ENCODE measurements at places on chromosomes 1 and 21.

DNA sequence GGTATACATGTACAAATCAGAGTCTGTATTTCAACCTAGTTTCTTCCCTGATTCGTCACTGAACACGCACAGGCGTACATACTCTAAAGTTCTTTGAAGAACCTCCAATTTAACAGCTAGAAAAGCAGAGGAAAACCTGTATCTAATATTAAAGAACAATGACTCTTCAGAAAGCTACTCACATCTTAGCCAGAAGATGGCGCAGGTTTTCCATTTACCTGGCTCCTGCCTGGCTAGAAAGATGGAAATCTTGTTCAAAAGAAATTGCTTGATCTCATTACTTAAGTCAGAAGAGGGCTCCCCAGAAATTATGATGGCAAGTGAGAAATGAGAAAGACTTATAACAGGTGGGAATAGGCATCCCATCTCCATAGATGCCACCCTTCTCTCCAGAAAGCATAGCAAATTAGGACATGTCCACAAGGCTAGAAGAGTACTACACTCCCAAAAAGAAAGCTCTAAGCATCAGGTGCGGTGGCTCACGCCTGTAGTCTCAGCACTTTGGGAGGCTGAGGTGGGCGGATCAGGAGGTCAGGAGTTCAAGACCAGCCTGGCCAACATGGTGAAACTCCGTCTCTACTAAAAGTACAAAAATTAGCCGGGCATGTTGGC lies 19.0 kb upstream of the L1TD1 start:
- DNase-seq, result no peak

- no peak for DNase-seq
Measured at GRCh38 chr1:32780005-32780404, 37.2 kb downstream of the YARS1 start.

GRCh38 chr1:108154314-108154713 lies 45.8 kb downstream of the SLC25A24 start:
- DNase-seq, result no peak

- DNase-seq, result no peak
Measured at GRCh38 chr1:179816196-179816960, 61.2 kb downstream of the TOR1AIP2 start.

- no peak for DNase-seq
Measured at GRCh38 chr1:41641475-41641814, 157.0 kb upstream of the EDN2 start.

DNA sequence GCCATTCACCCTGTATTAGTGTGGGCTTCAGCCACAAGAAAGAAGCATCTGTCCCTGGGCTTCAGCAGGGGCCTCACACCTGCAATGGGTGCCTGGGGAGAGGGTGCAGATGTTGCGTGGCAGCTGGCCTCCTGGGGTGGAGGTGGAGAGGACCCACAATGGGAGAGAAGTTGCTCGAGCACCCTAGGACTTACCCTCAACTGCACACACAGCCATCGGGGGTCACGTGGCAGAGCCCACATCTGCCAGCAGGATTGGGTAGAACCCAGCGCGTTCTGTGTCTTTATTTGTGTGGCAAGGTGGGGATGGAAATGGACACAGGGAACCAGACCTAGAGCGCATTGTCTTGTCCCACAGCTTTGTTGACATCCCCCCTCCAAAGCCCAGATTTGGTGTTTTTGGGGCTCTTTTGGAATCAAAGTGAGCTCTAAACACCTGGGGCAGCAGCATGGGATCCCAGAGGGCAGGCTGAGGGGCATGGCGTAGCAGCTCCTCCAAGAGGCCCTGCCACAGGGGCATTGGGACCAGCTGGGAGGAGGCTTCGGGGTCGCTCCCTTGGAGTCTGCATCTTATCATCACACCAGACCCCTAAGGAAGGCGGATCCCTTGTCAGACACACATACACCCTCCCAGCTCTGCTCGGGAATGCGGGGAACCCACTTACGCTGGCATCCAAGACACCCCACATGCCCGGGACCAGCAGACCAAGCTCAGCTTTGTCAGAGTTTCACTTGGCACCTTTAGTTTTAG lies 5.1 kb downstream of the ABCG1 start:
- DNase-seq, result no peak

- no peak for DNase-seq
Measured at GRCh38 chr1:65844296-65844695, 51.6 kb downstream of the PDE4B start.

DNA sequence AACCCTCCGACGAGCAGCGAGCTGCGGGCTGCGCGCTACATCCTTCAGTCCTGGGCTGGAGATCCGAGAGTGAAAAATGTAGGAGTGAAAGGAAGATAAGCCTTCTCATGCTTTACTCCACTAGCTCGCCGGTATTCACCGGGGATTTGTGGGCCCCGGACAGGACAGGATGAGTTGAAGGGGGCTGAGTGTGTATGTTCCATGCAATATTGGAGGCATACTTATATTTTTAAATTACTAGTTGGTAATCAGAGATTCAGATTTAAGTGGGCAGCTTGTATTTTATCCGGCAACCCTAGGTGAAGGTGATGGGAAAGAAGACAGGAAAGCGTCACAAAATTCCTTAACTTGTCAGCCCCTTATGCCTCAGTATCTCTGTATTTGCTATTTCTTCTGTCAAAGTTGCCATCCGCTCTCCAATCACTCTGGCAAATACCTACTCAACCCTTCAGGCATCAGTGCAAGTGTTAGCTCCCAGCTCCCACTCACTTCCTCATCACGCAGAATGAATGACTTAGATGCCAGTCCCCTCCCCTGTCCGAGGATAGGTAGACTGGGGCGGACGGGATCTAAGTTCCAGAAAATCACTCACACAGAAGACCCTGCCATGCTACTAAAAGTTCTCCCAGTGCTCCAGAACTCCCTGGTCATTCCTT lies 503 bp upstream of the PIGM start:
- DNase-seq, result no peak

- no peak for DNase-seq
Measured at GRCh38 chr1:37905727-37906126, 41.1 kb downstream of the INPP5B start.

DNA sequence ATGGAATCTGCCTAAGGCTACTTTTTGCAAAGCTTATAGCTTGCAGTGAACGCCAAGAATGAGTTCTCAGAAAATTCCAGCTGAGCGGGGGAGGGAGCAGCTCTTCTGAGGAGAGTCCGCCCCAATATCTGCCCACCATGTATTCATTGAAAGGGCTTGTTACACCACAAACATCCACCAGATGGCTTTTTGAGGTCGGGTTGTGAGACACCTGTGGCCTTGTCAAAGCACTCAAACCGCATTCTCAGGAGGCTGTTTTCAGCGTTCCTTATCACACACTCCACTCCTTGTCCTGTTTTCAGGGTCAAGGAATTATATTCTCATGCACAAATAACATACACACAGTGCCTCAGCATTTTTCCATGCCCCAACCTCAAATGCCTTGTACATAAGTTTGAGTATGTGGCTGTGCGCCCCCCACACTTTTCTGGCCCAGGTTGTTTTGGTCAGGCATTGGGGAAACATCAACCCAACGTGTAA lies 3.9 kb upstream of the C4BPB start:
- peak; percentile 40 for DNase-seq

GRCh38 chr1:50343323-50343722 lies 79.9 kb downstream of the DMRTA2 start:
- no peak for DNase-seq

DNA sequence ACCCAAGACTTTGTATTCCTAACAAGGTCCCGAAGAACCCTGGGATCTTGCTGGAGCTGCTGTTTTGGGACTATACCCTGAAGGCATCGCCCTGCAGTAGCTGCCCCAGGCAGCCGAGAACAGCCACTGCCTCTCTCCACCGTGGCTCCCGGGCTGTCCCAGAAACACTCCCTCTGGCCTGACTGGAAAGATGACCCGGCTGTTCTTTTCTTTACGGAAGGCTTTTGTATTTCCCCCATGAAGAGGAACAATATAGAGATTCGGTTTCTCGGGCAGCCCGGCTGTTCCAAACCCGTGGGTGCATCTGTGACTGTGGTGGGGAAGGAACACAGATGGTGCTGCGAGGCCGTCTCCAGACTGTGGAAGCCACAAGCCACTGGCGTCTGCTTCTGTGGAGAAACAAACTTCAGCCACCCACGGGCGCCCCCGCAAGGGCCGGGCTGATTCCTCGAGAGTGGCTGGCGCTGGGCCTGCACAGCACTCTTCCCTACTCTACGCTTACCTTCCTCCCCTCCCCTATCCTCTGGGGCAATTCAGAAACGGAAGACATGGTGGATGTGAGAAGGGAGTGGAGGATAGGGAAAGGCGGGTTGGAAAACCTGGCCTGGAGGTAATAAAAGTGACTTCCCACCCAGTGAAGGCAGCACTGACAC lies 33.7 kb upstream of the VASH2 start:
- DNase-seq, result no peak

- DNase-seq, result no peak
Measured at GRCh38 chr1:50474859-50475809, 51.9 kb upstream of the DMRTA2 start.

DNA sequence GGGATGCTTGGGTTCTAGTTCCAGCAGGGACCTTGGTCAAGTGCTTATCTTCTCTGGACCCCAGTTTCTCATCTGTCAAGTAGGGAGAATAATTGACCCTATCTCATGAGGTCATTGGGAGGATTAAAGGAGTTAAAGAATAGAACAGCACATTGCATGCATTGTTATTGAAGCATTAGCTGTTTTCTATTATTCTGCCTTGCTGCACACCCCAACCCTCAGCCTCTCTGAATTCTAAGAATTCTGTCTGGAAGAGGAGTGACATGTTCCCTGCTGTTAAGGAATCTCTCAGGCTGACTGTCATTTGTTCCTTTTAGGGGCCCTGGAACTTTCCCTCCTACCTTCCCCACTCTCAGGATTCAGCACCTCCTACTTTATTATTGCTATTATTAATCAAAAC lies 73.9 kb downstream of the NENF start:
- DNase-seq, result no peak

DNA sequence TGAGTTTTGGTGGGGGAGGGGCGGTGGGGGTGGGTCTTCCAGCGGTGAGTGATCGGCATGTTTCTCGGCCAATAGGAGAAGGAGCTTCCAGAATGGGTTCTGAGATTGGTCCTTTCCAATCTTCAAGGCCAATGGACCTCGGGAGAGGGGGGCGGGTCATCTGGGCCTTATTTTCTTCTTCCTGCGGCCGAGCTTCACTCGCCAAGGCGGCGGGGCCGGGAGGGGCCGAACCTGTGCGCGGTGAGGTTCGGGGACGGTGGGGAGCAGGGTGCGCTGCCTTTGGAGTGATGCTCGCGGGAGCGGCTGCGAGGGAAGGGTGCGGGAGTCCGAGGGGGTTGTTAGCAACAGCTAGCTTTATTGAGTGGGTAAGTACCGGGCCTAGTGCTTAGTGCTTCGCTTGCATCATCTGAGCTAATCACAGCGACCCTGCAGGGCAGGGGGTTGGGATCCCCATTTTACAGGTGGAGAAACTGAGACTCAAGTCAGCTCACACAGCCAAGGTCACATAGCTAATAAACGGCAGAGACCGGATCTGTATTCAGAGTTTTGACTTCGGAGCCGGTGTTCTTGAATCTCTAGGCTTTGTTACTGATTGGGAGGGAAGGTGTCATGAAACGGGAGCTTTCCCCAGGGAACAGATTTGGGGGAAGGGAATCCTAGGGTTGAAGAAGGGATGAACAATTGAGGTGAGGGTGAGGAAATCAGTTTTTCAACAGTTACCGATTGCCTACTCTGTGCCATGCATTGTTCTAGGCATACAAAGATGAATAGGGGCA lies 549 bp downstream of the KDM4A start:
- DNase-seq, result peak; percentile 86

- DNase-seq, result no peak
Measured at GRCh38 chr21:26599261-26599660, 26.2 kb upstream of the CYYR1 start.

- no peak for DNase-seq
Measured at GRCh38 chr1:166960858-166961474, 14.4 kb downstream of the ILDR2 start.

- no peak for DNase-seq
Measured at GRCh38 chr1:228807904-228808605, 72.8 kb downstream of the RHOU start.

DNA sequence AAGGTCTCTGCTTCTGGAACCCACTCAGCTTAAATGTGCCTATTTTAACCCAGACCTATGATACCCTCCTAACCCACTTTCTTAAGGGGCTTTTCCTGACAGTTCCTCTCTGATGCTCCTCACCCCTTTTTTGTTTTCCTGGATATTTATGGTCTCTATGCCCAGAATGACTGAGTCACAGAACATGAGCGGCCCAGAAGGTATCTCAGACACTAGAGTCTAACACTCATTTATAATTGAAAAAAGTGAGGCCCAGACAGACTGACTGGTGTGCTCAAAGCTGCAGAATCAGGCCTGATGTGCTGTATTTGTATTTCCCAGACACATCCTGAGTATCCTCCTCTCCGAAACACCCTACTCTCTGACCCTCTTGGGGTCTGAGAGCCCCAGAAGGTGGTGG lies 44.0 kb downstream of the LRRC71 start:
- no peak for DNase-seq

- DNase-seq, result no peak
Measured at GRCh38 chr1:193358419-193358818, 172.0 kb upstream of the B3GALT2 start.

- DNase-seq, result no peak
Measured at GRCh38 chr1:58927722-58928085, 143.9 kb upstream of the JUN start.

GRCh38 chr1:223653015-223653414 lies 12.5 kb downstream of the CAPN8 start:
- DNase-seq, result no peak

- no peak for DNase-seq
Measured at GRCh38 chr1:6260961-6261614, at the start of gene GPR153. Gene GPR153 (minus strand): TSS chr1:6261098. CDS start chr1:6254905, 6,193 bp downstream.

DNA sequence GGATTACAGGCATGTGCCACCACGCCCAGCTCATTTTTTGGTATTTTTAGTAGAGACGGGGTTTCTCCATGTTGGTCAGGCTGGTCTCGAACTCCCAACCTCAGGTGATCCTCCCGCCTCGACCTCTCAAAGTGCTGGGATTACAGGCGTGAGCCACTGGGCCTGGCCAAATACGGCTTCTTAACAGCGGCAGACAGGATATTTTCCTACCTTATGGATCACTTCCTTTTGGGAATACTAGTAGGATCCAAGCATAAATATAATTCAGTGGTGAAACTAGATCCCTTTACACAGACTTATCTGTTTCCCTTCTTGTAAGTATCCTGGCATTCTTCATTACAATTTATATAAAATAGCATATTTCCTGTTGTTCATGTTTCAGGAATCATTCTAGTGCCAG lies 40.9 kb downstream of the WNT4 start:
- no peak for DNase-seq

DNA sequence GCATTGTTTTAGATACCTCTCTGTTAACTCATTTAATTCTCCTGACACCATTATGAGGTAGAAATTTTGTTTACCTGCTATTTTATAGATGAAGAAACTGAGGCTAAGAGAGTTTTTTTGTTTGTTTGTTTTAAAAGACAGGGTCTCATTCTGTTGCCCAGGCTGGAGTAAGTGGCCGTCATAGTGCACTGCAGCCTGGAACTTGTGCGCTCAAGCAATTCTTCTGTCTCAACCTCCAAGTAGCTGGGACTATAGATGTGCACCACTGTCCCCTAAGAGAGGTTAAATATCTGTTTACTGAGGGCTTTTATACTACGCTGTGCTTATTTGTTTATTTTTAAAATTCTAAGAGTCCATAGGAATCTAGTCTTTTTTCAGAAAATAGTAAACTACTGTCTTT lies 43.7 kb upstream of the CACYBP start:
- no peak for DNase-seq
